ENCODE measurements at places on chromosomes 13 and 19.

DNA sequence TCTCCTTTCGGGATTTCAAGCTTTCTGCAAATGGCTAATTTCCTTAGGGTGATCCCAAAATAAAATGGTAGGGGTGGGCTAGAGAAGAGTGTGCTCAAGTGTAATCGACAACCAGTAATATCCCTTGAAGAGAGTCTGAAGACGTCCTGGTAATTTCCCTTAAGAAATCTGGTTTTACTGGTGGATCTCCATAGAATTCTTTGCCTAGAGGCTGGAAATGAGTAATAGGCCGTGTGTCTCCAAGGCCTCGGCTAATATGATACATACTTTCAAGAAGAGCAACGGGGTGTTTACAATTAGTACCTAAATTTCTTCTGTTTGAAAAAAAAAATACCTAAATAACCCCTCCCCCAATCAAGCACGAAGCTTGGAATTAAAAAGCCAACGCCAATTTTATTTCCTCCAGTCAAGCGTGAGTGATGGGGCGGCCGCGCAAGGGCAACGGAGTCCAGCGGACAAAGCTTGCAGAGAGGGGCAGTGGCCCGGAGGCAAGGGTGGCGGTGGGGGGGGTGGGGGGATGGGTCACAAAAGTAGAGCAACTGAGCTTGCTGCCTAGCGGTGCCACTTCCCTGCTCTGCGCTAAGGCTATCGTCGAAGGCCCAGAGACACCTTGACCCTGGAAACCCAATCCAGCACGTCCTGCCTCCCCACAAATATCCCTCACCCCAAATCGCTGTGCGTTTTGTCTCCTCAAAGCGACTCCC lies 7.8 kb downstream of the SOX21 start:
- DNase-seq, result no peak

GRCh38 chr13:113592571-113592970 lies 8.0 kb downstream of the TFDP1 start:
- DNase-seq, result no peak

DNA sequence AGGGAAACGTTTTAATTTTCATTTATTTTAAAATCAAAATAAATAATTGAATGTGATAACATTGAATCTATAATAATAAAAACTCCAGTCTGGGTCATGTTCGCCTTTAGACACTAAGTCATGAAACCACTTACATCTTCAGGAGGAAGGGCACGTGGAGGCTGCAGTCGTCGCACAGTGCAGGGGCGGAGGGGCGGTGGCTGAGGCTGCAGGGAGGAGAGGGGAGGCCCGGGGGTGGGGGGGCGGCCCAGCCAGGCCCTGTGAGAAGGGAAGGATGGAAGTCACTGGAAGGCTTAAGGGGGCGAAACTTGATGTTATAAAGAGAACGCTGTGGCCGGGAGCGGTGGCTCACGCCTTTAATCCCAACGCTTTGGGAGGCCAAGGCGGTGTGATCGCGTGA lies 14.9 kb upstream of the LATS2 start:
- DNase-seq, result no peak

DNA sequence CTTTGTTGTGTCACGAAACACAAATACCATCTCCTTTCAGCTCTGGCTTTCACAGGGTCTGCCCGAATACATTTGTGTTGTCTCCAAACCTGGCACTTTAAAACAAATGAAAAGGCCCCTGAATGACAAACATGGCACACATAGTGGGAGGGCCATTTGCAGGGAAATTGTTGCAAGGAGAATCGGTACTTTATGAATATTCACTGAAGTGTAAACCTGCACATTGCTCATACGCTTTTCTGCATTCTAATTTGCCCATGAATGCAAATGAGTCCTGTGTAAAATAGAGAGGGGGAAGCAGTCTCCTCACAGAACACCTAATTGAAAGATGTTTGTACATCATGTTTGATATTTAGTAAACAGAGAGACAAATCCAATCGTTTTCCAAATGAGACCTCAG lies 82.7 kb upstream of the PCDH8 start:
- no peak for DNase-seq

- DNase-seq, result no peak
Measured at GRCh38 chr13:40490086-40490758, 176.2 kb downstream of the FOXO1 start.

DNA sequence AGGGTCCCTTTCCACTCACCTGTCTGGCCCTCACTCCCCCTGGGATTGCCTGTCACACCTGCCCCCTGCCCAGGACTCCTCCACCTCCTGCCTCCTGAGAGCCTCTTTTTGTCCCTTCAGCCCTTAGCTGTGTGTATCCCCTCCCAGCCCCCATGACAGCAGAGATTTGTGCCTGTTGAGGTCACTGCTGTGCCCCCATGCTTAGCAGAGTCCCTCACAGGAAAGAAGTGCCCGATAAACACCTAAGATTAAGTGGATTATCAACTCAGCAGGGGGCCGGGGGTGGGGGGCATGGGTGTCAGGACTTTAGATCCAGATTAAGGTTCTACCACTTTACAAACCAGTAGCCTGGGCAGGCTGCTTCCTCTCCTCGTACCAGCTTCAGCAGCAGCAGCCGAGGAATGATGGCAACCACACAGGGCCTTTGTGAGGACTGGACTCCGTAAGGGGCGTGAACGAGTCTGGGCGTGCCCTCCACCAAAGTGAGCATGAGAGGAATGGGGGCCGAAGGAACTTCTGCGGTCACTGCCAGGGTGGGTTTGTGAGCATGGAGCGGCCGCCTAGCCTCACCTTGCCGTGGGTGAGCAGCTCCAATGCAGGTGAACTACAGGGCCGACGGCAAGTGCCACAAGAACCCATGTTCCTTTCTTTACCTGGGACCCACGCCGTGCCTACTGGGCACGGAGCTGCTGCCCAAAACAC lies 36.1 kb downstream of the ZNF787 start:
- no peak for DNase-seq

Measured in retinal pigment epithelial cell (primary cell).